CD4-positive, alpha-beta T cell treated with Interferon gamma for 1 hour (primary cell): ENCODE measurements at places on chromosomes 11 and 22.

GRCh38 chr22:23403152-23403719 lies 176.9 kb downstream of the IGLL1 start:
- DNase-seq: no peak

GRCh38 chr11:27373856-27374602 lies 11.0 kb upstream of the CCDC34 start:
- no peak for DNase-seq

DNA sequence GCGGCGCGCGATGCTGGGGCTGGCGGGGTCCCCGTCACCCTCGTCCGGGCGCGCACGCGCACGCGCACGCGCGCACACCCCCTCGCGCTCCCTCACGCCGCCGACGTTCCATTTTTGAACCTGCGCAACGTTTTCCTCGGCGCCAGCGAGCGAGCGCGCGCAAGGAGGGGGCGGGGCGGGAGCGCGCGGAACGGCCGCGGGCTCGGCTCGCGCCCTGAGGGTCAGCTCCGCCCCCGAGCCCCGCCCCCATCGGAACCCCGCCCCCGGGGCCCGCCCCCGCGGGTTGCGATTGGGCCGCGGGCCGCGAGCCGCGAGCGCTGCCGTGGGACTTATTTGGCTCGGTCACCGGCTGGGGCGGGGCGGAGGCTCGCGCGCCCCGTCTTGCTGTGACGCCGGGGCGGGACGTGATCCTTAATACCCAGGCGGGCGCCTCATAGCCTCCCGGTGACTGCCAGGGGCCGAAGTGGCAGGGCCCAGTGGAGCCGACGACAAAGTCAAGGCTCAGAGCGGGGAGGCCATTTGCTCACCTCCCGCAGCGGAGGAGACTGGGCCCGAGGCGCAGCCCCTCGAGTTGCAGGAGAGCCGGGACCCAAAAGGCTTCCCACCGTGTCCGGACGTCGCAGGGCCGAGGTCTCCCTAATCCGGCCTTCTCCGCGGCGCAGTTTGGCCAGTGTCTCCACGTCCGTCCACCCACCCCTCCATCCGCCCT lies at the start of gene CBX7:
CBX7 (minus strand) TSS at position 170 of the 709 bp plus-strand sequence. CDS start 236 bp downstream, outside the sequence.
- DNase-seq: peak; percentile 92

GRCh38 chr11:2849994-2850770 lies 35.4 kb downstream of the CDKN1C start:
- DNase-seq: no peak

GRCh38 chr22:49036513-49036912 lies 791.2 kb downstream of the BRD1 start:
- no peak for DNase-seq

- DNase-seq: no peak
Measured at GRCh38 chr11:118289401-118289800, 15.1 kb upstream of the CD3E start.

- DNase-seq: no peak
Measured at GRCh38 chr11:45659031-45659817, 6.2 kb downstream of the CHST1 start.

DNA sequence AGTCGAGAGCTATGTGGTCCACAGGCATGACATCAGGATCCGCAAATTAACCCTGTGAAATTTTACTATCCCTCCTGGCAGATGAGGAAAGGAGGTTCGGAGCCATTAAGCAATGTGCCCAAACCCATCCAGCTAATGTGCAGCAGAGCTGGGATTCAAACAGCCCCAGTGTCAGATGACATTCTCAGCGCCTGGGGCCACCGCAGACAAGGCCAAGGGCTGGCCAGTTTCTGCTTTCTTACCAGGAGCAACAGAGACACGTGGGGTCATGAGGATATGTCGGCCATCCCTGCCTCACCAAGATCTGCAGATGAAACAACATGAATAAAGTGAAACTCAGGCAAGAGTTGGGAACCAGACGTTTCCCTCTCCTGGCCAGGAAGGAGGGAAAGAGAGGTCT lies 110.2 kb downstream of the TENM4 start:
- no peak for DNase-seq
